Cardiac ventricle fibroblast (primary cell): ENCODE measurements at places on chromosomes 11 and 22. TPM values are rescaled to one million over a fixed set of nuclear protein-coding genes. Genes with fewer than 3 reads are reported as not detected.

ACCSL gene
- not detected in 2 replicates for total RNA-seq

HORMAD2 gene
- total RNA-seq, result not detected in 2 replicates

NXPE2 gene
- not detected in 2 replicates for total RNA-seq

PLA2G3 gene
- total RNA-seq, result not detected in 2 replicates

CCDC89 gene
- 2.7 and 7.1 TPM in 2 replicates for total RNA-seq

DDTL gene
- 0.87 TPM in 1 of 2 replicates, not detected in the other for total RNA-seq
